ENCODE measurements at places on chromosomes 3 and 15. TPM values are rescaled to one million over a fixed set of nuclear protein-coding genes. Genes with fewer than 3 reads are reported as not detected.

RASGRP1 gene
- total RNA-seq = 1.8 TPM

ACKR2 gene
- total RNA-seq = 12.4 TPM

SAMD7 gene
- total RNA-seq = not detected

GALK2 gene
- 34.1 TPM for total RNA-seq

LRTM1 gene
- not detected for total RNA-seq

RTP3 gene
- not detected for total RNA-seq

TGM5 gene
- total RNA-seq = 0.94 TPM

MESP1 gene
- total RNA-seq = 16.2 TPM

FAM131A gene
- 24.1 TPM for total RNA-seq

CCDC12 gene
- total RNA-seq = 55.5 TPM

ZCWPW2 gene
- not detected for total RNA-seq

STXBP5L gene
- total RNA-seq = not detected

STAC gene
- 0.28 TPM for total RNA-seq

LMAN1L gene
- not detected for total RNA-seq

SLC12A8 gene
- total RNA-seq = 65.3 TPM

RAB8B gene
- total RNA-seq = 54.8 TPM

KLHL40 gene
- total RNA-seq = 0.19 TPM

ANKRD63 gene
- total RNA-seq = not detected

GRK7 gene
- total RNA-seq = not detected

DPH6 gene
- total RNA-seq = 14.9 TPM

C3orf85 gene
- not detected for total RNA-seq

EPHA3 gene
- total RNA-seq = 5.9 TPM

PLA2G4E gene
- 0.12 TPM for total RNA-seq

SLC25A20 gene
- total RNA-seq = 34.2 TPM

GMNC gene
- not detected for total RNA-seq

ARF4 gene
- total RNA-seq = 134 TPM

GABRR3 gene
- total RNA-seq = not detected

ERC2 gene
- total RNA-seq = 0.75 TPM

VPS13C gene
- 61.6 TPM for total RNA-seq

CCDC9B gene
- total RNA-seq = 7.4 TPM

CIP2A gene
- total RNA-seq = 1.1 TPM

CIDEC gene
- 728 TPM for total RNA-seq

SYNPR gene
- total RNA-seq = not detected

GOLGA6L7 gene
- total RNA-seq = not detected

SLC2A2 gene
- not detected for total RNA-seq

TRPM1 gene
- 0.19 TPM for total RNA-seq

TMEM207 gene
- not detected for total RNA-seq

BBX gene
- 32.8 TPM for total RNA-seq

FBLN2 gene
- total RNA-seq = 188 TPM

ERICH6 gene
- not detected for total RNA-seq

LRRN1 gene
- 0.69 TPM for total RNA-seq

TERC gene
- 129 TPM for total RNA-seq

GOLGA8J gene
- not detected for total RNA-seq

CDHR4 gene
- total RNA-seq = 6.0 TPM

ATOSA gene
- total RNA-seq = 64.3 TPM

CRYGS gene
- 3.7 TPM for total RNA-seq

NRROS gene
- total RNA-seq = 18.2 TPM
